AG08395 (cell line): ENCODE measurements at places on chromosomes 5 and 9.
A peak's percentile ranks its signal among the peaks of the same experiment; 100 is the strongest.

GRCh38 chr9:6969805-6970204 lies 212.0 kb downstream of the KDM4C start:
- no peak for DNase-seq

- DNase-seq: peak; percentile 83
Measured at GRCh38 chr5:125140855-125141254, 394.4 kb upstream of the ZNF608 start.

DNA sequence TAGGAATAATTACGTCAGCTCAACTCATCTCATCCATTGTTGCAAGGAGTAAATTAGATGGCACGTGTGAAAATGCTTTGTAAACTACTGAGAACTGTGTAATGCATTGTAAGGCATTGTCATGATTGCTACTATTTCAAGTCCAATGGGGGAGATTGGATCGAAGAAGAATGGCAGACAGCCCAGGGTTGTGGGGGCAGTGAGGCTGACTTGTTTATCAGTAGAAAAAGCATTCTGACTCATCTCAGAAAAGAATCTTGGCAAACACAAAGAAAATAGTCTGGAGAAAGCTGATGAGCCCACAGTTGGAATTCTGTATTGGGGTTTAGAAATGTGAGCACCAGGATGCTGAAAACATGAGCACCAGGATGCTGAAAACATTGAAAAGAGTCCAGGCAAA lies 28.0 kb upstream of the DAP start:
- DNase-seq: peak; percentile 87

DNA sequence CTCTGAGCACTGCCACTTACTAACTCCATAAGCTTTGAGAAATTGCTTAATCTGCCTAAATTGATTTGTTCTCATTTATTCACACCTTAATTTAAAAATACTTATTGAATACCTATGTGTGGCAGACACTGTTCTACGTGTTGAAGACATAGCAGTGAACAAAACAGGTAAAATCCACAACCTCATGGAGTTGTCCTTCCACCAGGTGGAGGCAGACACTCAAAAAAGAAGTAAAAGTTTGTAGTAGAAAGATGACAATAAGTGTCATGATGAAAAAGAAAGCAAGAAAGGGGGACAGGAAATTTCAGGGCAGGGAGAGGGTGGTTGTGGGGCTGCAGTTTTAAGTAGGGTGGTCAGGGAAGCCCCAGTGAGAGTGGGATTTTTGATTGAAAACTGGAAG lies 94.9 kb downstream of the SREK1 start:
- no peak for DNase-seq

GRCh38 chr5:443239-444151 lies 519 bp downstream of the EXOC3 start:
- DNase-seq: no peak

DNA sequence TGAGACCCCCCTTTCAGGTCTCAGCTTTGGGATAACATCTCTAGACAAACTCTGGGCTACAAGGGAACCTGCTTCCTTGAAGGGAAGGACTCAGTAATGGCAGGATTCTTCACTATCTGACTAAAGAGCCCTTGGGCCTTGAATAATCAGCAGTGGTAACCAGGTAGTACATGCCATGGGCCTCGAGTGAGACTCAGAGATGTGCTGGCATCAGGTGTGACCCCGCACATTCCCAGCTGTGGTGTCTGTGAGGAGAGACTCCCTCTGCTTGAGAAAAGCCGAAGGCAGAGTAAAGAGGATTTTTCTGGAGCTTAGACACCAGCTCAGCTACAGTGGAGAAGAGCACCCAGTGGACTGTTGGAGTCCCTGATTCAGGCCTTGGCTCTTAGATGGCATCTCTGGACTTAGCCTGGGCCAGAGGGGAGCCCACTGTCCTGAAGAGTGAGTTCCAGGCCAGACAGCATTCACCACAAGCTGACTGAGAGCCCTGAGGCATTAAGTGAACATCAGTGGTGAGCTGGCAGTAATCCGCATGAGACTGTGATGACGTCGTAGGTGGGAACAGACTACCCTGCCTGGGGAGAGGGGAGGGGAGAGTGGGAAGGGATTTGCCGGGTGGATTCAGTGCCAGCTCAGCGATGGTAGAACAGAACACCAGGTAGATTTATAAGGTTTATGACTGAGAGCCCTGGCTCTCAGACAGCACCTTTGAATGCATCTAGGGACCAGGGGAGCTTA lies 5.3 kb upstream of the ZNF782 start:
- DNase-seq: peak; percentile 21

DNA sequence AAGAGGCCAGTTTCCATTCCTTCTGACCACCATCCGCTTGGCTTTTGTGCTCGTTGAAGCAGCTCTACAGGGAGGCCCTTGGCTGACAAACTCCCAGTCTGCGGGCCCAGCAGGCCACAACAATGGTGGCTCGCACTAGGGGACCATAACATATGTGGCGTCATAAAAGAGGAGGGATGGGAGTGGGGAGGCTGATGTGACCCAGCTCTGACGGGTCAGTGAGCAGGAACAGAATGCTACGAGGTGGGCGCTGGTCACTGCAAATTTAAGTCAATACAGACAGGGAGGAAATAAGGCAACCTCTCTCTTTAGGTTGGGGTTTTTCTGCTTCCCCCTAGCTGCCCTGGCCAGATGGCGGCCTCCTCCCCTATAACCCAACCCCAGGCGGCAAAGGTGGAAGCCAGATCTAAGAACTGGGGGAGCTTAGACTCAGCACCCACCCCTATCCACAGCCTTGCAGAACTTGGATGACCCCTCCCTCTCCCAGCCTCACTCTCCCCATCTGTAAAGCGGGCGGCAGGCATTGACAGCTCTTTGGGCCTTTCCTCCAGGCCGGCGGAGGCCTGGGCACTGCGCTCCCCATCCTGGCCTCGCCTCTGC lies 778 bp downstream of the FRRS1L start:
- no peak for DNase-seq

DNA sequence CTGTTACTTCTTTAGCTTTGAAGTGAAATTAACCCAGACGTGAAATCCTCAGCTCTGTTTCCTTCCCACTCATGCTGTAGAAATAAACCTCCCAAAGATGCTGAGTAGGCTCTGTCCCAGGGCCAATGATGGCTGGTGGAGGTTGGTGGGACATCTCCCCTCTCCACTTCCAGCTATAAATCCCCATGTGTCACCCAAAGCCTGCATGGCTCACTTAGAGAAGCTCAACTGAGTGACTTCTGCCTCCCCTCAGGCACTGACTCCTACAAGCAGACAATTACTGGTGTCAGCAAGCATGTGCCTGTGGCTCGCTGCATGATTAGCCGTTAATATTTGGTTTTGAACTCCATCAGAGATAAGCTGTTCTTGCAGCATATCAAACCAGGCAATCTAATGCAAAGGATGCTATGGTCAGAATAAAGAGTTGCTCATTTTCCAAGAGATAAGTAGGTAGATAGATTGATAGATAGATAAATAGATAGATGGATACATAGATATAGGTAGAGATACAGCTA lies 569.5 kb upstream of the WWC1 start:
- DNase-seq: no peak

DNA sequence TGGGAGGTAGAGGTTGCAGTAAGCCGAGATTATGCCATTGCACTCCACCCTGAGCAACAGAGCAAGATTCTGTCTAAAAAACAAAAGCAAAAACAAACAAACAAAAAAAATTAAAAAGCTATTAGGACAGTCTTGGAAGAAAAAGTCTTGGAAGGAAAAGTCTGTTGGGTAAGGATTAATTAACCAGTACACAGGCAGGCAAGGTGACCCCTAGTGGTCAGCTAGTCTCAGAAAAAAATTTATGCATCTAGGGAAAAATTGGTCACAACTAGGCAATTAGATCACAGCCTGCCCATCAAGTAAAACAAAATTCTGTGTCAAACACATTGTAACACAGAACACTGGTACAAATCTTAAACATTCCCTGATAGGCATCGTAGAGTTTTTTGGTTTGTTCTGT lies 6.7 kb upstream of the ANKRD18B start:
- peak; percentile 43 for DNase-seq

DNA sequence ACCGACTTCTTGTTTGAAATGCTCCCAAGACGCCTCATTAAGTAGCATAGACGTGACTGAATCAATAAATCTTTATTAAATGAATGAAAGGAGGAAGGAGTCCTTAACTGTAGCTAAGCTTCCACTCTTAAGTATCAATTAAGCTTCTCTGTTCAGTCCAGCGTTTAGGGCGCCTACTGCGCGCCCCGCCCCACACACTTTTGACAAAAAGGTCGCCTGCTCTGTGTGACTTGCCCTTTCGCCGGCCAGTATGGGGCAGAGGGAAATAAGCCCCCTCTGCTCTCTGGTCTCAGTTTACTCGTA lies 662 bp upstream of the DOLPP1 start:
- DNase-seq: no peak

DNA sequence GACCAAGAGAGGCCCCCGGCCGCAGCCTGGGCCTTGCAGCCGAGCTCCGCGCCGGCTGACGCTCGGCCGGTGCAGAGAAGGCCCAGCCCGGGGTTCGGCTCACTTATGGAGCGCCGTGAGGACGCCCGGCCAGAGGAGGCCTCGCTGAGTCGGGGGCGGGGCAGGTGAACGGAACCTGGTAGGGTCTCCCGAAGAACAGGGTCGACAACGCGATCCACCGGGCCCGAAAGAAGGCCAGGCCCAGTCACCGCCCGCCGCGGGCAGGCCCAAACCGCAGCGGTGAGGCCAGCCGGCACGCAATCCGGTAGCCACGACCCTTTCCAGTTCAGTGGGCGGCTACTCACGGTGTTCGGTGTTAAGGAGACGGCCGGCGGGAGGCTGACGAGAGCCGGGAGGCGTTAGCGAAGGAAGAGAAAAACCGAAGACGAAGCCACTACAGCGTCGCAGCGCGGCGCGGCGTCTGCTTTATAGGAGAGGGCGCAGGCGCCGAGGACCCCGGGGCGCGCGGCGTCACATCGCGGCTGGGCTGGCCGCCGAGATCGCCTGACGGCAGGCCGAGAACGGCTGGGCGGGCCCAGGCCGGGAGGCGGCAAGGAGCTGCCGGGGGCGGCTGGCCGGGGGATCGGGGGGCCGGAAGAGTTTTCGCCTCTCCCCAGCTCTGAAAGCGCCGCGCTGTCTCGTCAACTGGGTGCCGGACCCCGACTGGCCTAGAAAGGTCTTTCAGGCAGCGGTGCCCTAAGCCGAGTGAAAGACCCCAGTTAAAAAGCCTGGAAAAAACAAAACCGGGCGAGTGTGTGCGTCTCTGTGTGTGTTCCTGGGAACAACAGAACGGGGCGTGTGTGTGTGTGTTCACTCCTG lies at the start of gene SKP1:
SKP1 (minus strand) TSS at position 440 of the 858 bp plus-strand sequence. CDS start 2,928 bp downstream, outside the sequence.
- peak; percentile 93 for DNase-seq

DNA sequence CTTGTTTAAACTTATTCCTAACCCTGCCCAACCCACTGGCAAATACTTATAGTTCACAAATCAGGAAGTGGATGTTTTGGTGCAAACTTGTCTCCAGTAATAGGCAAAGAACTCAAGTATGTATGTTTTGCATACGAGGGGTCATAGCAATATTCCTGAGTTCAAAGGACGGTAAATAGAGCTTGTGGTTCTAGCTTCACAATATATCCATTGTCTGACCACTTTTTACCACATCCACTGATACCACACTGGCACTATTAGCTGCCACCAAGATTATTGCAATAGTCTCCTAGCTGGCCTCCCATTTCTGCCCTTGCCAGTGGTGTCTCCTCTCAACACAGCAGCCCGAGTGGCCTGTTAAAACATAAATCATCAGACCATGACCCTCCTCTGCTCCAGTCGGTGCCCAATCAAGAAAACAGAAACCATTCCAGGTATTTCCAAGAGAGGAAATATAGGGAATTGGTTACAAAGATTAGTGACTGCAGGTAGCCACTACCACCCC lies 17.0 kb downstream of the GRXCR2 start:
- DNase-seq: no peak

DNA sequence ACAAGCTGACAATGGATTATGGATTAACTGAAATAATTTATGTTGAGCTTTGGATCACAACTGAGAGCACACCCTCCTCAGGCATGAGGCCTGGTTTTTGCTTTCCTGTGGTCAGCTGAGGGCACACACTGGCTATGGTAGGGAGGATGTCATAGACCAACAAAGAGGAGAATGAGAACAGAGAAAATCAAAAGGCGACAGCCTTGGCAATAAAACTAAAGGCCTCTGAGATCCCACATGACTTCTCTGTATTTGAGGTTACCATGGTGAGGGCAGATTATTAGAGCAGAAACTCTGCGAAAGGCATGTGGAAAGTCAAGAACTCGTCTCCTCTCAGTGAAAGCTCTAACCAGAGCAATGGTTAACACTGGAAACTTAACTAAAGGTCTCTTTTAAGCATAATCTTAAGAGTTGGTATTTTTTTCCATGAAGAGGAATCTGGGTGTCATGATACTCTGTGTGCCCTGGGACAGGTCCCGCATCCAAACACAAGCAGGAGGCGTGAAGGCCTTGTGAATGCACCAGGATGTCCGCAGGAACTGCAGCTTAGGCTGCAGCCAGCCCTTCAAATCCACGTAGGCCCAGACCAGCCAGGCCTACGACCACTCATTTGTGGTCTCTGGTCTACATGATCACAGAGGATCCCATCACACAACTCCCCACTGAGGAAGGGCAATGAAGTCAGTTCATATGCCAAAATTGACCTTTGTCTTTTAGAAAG lies 12.4 kb upstream of the MEIKIN start:
- DNase-seq: no peak

GRCh38 chr5:179866241-179867078 lies 7.8 kb upstream of the MRNIP start:
- DNase-seq: no peak

- DNase-seq: no peak
Measured at GRCh38 chr5:64968591-64969110, 199.9 kb downstream of the CWC27 start.

DNA sequence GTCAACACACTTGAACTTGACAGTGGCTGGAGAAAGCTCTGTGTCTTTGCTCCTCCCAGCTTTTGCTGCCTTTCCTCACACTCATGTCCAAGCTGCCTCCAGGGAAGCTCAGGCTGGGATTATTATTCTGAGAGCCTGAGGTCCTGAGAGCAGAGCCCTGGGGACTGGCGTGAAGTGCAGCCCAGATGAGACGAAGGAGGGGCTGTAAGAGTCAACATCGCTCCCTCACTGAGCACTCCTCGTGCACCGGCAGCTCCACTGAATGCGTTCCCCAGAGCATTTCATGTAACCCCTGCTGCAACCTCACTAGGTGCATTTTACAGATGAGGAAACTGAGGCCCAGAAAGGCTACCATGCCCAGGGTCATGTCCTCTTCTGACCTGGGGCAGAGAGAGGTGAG lies 63.5 kb upstream of the PHYKPL start:
- no peak for DNase-seq

DNA sequence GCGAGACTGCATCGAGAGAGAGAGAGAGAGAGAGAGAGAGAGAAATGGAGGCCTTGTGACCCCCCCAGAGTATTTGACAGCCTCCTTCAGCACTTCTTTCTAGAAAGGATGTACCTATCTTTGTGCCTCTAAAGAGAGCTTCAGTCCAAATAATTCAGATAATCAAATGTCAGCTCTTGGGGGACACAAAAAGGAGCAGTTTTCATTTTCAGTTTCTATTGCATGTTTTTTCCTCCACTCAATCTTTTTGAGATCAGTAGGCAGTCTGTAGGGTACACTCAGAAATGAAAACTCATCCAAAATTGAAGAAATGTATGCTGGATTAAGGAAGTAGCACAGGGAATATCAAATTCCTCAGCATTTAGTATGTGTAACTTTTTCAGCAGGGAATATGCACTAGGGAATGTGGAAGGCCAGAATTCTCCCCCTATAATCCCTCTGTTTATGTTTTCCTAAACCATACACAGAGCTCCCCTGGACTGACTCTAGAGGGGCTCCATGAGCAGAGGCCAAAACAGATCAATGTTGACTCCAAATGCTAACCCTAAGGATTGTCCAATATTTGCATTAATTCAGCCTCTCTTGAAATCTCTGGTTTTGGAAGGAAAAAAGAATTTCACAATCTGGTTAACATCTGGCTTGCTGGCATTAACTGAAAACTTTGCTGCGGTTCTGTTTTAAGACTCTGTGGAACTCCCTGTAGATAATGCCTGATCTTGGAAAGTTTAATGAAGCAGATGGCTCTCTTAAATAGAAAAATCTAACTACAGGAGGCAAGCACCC lies 250.1 kb downstream of the CEMIP2 start:
- DNase-seq: no peak
